ENCODE measurements at places on chromosomes 2 and 18.

DNA sequence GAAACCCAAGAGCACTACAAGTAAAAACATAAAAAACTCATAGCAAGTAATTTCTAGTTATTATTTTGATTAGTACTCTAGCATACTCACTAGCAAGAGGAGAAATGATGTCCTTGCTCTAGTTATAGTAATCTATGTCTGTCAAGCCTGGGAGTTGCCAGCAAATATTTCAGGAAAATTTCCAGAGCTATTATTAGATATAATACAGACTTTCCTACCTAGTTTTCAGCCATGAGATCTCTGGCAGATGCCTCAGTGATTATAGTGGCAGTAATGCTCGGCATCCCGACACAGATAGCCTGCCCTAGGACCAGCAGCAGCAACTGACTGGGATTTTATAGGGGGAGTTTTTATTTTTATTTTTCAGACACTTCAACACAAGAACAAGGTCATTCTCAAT, 224.4 kb downstream of the ZNF385B start:
- no peak for DNase-seq

GRCh38 chr2:69291004-69291650, 95.9 kb downstream of the GFPT1 start:
- no peak for DNase-seq

DNA sequence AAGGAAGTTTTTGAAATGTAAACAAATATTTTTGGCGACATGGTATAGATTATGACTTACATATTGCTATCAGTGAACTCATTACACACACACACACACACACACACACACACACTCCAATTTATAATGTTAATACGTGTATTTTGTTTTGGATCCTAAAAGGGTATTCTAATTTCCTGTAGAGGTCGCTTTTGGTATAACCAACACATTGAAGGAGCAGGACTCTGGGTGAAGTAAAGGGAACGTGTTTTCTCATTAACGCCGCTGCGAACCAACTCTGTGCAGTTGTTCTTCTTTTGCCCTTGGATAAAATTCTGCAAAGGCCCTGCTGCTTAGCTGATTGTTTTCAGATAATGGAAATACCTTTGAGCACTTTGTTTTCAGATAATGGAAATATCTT, 190.4 kb downstream of the PMAIP1 start:
- no peak for DNase-seq

DNA sequence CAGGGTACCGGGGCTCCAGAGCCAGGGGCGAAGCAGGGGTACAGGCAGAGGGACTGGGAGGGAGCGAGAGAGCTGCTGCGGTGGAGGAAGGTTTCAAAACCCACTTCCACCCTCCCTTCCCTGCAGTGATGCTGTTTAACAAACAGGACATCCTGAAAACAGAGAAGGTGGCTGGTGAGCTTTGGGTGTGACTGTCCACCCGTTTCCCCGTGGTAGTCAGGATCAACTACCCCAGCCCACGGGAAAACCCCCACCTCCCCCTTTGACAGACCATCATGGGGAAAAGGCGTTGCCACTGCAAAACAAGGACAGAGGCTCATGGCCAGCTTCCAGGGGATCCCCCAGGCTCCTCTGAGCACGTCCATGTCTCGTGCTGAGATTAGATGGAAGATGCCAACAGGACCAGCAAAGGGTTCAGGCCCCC, 12.9 kb downstream of the TMEM185B start:
- no peak for DNase-seq

DNA sequence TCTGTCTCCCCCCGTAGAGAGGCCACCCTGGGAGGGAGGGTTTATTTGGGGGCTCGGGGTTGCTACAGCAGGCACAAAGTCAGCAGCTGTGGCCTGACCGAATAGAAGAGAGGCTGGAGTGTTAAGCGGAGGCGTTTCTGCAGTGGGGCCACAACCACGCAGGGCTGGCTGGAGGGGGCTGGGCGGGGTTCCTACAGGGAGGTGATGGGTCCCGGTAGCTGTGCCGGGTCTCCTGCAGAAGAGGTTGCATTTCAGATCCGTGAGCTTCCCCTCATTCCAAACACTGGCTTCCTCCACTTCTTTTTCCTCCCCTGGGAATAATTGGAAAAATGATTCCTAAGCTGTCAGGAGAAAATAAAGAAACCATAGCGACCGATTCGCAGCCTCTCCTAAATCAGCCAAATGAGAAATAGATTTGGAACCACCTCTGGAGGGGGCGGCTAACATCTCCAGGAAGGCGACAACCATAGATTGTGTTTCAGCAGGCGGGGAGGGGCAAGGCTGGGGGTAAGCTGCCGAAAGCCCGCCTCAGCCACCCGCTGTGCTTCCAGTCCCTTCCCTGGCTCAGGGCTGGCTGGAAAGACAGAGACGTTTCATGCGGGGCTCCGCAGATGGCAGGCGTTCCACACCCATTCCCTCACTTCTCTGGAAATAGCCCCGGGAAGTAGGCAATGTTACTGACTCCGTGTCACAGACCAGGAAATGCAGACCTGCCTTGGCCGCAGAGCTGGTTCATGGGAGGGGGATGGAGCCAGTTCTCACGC, 85.6 kb upstream of the TAF1B start:
- DNase-seq: no peak

GRCh38 chr18:50786864-50787263, 33.0 kb downstream of the MRO start:
- DNase-seq: no peak

GRCh38 chr18:23277399-23277798, 142.1 kb downstream of the CABLES1 start:
- no peak for DNase-seq

- no peak for DNase-seq
Measured at GRCh38 chr18:37487400-37487867, 78.2 kb downstream of the CELF4 start.

DNA sequence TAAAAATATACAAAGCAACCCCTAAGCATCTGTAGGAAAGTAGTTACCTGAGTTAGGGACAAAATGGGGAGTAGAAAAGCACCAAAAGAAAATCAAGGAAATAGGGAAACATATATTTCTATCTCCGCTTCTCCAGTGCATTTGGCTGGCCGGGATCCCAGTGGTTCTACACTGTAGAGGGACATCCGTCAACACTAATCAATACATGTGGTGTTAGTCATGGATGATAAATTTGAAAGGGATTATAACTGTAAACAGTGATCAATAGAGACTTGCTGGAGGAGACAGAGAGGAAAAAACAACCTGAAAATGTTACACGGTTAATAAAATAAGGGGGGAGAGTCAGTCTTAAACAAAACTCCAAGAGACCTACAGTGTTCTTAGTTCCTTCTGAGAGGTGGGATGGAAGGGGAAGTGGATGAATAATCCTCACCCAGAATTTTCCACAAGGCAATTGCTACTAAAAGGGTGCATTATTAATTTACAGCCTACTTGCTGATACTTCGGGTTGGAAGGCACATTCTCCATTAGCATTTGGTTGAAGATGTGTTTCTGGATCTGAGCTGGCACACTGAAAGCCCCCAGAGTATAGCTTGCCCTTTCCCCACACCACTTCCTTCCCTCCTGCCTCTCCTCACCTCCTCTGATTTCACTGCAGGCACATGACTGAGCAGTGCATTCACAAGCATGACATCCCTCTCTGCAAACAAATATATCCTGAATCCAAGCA, 530.0 kb downstream of the BCL11A start:
- DNase-seq: no peak

DNA sequence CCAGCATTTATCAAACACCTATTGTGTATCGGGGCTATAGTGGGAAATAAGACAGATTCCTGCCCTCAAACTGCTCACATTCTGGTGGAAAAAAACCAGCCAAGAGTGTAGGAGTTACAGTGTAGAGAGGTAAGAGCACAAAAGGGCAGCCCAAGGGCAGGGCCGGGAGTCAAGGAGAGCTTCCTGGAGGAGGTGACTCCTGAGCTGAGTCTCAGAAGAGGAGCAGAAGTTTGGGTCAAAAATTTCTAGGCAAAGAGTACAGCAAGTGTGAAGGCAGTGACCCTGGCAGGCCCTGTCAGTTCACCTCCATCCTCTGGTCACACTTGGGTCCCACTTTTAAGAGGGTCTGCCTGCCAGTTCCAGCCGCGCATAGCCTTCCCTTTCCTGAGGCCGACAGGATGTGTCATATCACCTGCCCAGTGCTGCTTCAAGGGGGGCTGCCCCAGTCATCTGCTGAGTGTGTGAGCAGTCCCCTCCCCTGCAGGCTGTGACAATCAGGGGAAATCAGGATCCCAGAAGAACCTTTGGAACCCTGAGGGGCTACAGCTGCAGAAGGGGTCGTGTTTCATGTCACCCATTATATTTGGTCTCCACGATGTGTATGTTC, 118.4 kb downstream of the GLI2 start:
- DNase-seq: no peak

DNA sequence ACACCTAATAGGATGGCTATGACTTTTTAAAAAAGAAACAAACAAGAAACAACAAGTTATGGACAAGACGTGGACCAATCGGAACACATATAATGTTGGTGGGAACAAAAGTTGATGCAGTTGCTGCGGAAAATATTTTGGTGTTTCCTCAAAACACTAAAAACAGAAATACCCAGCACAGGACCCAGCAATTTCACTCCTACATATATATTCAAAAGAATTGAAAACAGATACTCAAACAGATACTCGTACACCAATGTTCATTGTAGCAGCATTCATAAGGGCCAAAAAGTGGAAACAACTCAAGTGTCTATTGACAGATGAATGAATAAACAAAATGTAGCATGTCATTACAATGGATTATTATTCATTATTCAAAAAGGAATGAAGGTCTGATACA, 12.1 kb downstream of the CCDC141 start:
- no peak for DNase-seq

DNA sequence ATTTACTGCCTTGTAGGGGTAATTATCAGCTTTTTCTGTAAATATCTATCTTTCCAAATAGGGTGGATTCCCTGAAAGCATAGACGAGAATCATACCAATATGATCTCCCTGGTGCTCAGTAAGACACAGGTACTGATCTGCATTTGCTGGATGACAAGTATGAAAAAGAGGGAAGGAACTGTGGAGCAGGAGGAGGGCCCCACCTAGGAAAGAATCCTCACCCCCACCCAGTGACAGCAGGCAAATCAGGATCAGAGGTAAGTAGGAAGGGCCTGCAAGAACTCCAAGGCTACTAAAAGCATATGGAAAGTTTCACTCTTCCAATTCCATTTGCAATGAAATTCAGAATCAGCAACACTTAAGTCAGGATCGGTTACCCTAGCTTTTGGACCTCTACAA, 42.3 kb downstream of the METTL8 start:
- DNase-seq: no peak

DNA sequence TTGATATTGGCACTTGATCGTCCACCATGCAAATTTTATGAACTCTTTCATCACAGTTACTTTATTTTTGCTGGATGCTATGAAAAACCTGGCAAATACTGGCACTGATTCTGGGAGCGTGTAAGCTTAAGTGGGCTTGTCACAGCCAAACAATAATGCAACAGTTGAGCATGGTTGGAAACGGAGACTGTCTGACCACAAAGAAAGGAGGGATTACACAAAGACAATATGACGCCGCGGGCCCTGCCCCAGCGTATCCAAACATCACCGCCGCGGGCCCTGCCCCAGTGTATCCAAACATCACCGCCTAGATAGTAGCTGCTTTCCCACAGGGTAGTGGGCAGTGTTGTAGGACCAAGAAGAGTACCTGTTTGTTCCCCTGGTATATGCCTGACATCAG, 135.9 kb downstream of the PRPF40A start:
- DNase-seq: no peak

- no peak for DNase-seq
Measured at GRCh38 chr2:190452433-190452832, 44.3 kb downstream of the MFSD6 start.

- DNase-seq: no peak
Measured at GRCh38 chr2:179444056-179444455, 179.4 kb upstream of the SESTD1 start.

- no peak for DNase-seq
Measured at GRCh38 chr2:164127971-164128527, 392.2 kb upstream of the FIGN start.

- DNase-seq: no peak
Measured at GRCh38 chr2:105712981-105713596, 31.6 kb upstream of the NCK2 start.

DNA sequence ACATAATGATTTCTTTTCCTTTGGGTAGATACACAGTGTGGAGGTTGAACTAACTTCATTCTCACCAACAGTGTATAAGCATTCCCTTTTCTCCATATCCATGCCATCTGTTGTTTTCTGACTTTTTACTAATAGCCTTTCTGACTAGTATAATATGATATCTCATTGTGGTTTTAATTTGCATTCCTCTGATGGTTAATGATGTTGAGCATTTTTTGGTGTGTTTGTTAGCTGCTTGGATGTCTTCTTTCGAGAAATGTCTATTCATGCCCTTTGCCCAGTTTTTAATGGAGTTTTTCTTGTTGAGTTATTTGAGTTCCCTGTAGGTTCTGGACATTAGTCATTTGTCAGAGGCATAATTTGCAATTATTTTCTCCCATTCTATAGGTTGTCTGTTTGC, 59.8 kb downstream of the MARCHF4 start:
- DNase-seq: no peak

DNA sequence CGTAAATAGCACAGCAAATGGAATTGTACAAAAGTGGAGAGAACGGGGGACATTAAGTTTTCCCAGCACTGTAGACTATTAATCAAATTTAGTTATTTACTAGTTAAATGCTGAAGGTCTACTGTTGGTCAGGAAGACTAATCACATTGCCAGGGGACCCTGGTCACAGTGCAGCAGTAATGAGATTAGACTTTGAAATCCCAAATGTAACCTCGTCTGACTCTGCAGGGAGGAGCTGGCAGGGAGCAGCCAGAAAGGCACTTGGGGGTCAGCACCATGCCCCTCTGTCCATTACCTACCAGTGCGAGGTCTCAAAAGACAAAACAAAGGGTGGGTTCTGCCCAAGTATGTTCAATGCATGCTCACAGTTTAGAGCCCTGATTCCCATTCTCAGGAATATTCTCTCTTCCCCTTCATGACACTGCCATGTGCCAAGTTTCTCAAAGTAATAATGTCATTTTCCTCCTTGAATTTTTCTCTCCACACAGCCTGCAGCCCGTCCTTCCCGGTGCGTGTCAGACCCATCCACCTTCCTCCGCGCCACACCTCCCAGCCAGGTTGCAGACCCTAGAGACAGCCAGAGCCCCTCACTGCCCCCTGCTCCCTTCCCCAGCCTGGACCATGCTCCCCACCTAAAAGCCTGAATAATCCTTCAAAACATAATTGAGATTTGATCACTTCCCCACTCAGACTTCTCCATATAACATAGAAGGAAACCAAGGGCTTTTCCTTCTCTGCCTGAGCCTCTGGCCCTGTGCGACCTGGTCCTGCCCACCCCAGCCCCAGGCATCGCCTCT, 52.5 kb downstream of the TMEM18 start:
- DNase-seq: no peak

- DNase-seq: no peak
Measured at GRCh38 chr18:32815881-32816280, 43.1 kb upstream of the KLHL14 start.
